ENCODE measurements at places on chromosomes 2 and 18.

- DNase-seq: peak; percentile 47
Observed at GRCh38 chr18:62329691-62330454, 4.8 kb downstream of the TNFRSF11A start.

GRCh38 chr2:71796174-71796593, 342.8 kb downstream of the DYSF start:
- DNase-seq: no peak

GRCh38 chr18:55795101-55795669, 207.2 kb upstream of the TCF4 start:
- no peak for DNase-seq

DNA sequence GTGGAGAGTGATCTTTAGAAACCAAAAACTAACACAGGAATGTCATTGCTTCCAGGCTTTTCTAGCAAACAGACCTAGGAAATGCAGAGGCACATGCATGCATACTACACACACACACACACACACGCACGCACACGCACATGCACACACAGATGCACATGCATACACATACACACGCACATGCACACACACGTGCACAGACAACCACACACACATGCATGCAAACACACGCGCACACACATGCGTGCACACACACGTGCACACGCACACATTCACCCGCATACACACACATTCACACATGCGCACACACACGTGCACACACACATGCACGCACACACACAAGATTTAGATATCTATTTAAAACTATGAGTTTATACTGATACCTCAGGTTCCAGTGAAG, 379.5 kb downstream of the ZNF516 start:
- DNase-seq: no peak

DNA sequence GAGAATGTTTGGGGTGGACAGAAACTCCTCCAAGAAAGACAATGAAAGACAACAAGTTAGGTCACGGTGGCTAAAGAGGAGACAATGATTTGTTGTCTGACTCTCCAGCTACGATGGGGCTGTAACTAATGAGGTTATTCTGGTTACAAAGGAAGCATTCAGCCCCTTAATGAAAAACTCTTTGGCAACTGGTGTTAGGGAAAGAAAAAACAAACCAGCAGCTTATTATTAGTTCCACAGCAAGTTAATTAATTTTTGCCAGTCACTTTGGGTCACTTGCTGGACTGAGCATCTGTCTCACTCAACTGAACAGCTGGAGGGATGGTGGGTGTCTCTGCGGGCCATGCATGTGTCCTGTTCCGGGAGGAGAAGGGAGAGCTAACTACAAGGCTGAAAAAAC, 263.7 kb downstream of the ALK start:
- DNase-seq: no peak

DNA sequence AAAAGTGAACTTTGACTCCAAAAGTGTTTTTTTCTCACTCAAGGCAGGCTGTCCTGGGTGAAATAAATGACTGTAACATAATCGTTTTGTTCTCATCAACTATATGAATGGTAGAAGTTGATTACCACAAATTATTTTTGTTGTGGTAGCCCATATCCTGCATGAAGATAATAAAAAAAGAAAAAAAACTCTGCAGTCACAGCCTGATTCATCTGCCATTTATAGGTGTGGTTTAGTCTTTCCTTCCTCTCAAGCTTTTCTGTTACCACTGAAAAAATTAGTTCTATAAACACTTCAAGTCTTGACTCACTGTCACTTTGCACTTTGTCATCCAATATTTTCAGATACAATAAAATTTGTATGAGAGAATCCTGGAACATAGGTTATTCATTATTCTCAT, 522.0 kb downstream of the PLCL1 start:
- no peak for DNase-seq

- no peak for DNase-seq
Observed at GRCh38 chr2:212842544-212843185, 304.1 kb upstream of the ERBB4 start.

DNA sequence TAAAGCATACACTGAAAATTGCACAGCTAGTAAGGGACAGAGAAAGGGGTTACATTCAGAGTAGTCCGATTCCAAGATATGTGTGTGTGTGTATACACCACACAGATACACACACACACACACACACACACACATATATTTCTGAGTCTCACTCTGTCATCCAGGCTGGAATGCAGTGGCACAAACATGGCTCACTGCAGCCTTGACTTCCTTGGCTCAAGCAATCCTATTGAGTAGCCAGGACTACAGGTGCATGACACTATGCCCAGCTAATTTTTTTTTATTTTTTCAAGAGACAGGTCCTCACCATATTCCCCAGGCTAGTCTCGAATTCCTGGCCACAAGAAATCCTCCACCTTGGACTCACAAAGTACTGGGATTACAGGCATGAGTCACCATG, 68.1 kb upstream of the ITPRID2 start:
- no peak for DNase-seq

DNA sequence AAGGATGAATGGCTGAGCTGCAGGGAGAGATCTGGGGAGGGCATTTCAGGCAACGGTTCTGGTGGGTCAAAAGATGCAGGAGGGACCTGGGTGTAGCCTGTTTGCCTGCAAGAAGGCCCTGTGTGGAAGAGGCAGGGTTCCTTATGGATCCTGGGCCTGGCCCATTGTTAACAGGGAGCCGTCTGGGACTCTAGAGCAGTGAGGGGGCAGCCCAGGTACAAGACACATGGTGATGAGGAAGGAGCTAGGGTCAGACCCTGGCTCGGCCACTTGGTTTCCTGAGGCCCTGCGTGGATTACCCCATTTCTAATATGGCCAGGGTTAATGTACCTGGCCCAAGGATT, 124.9 kb downstream of the GLI2 start:
- no peak for DNase-seq

- peak; percentile 35 for DNase-seq
Observed at GRCh38 chr18:30271716-30272115, 770.8 kb downstream of the DSC3 start.

GRCh38 chr2:447902-448665, 160.2 kb upstream of the ALKAL2 start:
- DNase-seq: no peak

DNA sequence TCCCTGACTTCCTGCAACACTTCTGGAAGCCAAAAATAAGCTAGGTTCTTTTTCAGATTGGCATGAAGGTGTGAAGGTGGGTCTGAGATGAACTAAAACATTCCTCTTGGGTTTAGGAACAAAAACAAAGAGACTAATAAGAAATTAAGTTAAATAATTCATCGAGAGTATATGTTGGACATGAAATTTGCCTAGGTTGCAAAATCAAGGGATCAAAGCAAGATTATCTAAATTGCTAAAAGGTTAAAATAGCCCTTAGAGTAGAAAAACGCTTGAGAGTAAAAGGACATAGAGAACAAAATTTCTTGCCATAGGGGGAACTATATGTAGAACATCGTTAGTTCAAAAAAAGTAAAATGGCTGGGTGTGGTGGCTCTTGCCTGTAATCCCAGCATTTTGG, 845.9 kb upstream of the NXPH2 start:
- DNase-seq: no peak

GRCh38 chr2:112588611-112589045, 4.2 kb downstream of the CHCHD5 start:
- peak; percentile 27 for DNase-seq

GRCh38 chr2:10329880-10330699, 27.4 kb downstream of the HPCAL1 start:
- no peak for DNase-seq

DNA sequence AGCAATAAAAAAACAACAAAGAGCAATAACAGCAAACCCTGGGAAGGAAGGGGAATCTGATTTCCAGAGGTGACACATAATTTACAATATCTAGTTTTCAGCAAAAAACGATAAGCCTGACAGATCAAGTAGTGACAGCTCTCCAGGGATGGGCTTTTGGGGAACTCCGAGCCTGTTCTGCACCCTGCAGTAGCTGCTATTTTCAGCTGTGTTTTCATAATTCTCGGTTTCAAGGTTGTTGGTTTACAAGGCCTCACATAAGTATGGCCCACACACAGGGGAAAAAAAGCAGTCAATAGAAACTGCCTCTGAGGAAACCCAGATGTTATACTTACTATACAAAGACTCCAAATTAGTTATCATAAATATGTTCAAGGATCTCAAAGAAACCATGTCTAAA, 67.7 kb upstream of the CTLA4 start:
- DNase-seq: no peak

- no peak for DNase-seq
Observed at GRCh38 chr2:143528021-143528420, 398.8 kb downstream of the ARHGAP15 start.

DNA sequence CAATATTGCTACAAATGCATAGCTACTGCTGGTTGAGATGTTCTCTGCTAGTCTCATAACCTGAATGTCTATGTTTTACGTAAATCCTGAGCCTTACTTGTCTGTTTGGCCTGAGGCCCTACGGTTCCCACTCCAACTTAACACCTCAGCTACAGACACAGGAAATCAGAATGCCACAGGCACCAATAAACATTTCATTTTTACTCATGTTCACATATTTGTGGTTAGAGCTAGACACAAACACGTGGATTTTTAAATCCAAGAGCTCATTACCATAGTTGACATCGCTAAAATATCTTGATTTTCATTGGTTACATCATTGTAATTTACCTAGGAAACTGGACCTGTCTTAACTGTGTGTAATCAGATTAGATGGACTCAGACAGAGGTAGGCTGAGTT, 263.8 kb upstream of the CDH19 start:
- DNase-seq: no peak

- peak; percentile 26 for DNase-seq
Observed at GRCh38 chr2:230134496-230135129, 65.9 kb upstream of the SLC16A14 start.

- DNase-seq: no peak
Observed at GRCh38 chr2:130720528-130720927, 8.3 kb upstream of the GPR148 start.

DNA sequence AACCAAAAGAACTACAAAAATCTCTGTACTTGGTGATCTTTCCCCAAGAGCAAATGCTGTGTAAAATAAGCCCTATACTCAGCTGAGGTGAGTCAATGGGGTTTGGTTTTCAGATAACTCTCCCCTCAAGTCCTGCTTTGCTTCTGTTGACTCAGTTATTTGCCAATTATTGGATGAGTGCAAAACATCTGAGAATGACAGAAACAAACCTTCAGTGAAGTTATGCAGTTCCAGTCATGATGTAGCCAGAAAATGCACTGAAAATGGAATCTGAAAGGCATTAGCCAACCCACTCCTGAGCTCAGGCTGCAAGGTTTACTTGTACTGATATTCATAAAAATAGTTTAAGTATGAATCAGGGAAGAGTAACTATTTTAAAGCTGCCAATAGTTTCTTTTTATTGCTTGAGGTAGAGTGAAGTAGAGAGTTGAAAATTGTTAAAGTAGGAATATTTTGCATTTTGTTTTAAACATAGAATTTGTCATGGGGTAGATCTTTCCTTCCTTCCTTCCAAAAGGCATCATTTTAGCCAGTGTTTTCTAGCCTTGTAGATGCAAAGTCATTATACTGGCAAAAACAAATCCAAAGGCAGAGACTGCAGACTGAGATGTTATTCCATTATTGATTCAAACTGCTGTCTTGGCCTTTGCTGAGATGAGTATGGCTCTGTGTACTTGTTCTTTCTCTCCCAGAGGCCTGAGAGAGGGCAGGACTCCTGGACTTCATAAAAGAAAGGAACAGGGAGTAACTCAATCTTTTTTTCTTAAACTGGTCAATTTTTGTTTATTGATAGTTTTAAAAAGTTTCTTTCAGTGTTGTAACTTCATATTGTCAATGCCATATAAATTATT, 215.3 kb downstream of the RND3 start:
- DNase-seq: no peak

- DNase-seq: no peak
Observed at GRCh38 chr18:58934356-58934755, 69.7 kb downstream of the ZNF532 start.

GRCh38 chr2:174535757-174536703, 49.2 kb upstream of the GPR155 start:
- peak; percentile 45 for DNase-seq

GRCh38 chr2:42569116-42569711, 782 bp downstream of the MTA3 start:
- peak; percentile 56 for DNase-seq

DNA sequence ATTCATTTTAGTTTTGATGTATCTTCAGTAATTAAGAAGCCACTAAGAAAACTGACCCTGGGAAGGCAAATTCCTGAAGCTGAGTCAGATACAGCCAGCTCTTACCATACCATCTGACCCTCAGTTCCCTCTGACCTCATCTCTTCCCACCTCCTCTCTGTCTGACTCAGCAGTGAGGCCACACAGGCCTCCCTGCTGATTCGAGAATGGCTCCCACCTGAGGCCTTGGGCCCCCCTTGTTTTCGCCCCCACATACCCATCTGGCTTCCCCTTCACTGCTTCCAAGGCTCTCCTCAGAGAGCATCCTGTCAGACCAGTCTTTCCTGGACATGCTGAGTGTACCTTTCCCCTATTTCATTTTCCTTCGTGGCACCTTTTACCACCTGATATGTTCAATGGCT, 71.0 kb upstream of the CYP1B1 start:
- no peak for DNase-seq

GRCh38 chr2:197247083-197247482, 63.5 kb downstream of the ANKRD44 start:
- DNase-seq: no peak

- DNase-seq: no peak
Observed at GRCh38 chr2:43796206-43796605, 22.4 kb downstream of the DYNC2LI1 start.

DNA sequence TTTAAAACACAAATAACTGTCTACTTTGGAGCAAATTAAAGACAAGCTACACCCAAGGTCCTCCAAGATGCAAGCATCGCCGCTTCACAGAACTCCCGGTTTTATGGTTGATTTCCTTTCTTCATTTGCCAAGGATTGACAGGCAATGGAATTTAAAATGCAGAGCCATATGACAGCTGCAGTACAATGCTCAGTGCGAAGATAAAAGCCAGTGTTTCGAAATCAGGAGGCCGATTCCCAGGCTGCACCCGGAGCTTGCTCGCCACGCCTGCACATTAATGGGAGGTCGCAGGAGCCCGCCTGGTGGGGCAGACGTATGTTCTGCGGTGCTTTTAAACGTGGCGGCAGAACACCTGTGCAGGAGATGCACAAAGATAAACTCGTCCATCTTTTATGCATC, 727.6 kb upstream of the SOX11 start:
- no peak for DNase-seq

GRCh38 chr2:119156105-119156890, 2.3 kb downstream of the C1QL2 start:
- DNase-seq: no peak

GRCh38 chr2:109457366-109457765, 156.4 kb downstream of the SEPTIN10 start:
- DNase-seq: no peak

GRCh38 chr2:122927710-122928557, 1097.2 kb upstream of the CNTNAP5 start:
- DNase-seq: no peak

DNA sequence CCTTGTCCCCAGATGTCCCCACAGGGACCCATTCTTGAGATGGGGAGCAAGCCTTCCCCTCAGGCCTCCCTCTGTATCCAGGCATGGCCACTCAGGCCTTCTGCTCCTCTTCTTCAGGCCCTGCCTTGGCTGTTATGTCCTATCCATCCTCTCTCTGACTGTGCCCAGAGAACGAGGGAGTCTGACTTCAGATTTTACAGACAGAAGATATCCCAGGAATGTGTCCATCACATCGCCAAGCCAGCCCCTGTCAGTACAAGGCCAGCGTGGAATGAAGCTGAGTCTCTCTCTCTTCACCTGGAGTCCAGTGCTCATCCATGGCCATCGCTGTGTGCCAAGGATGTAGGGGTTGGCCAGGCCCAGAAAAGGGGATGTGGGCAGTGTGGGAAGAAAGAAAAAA, 57.6 kb downstream of the SDC1 start:
- no peak for DNase-seq

- DNase-seq: no peak
Observed at GRCh38 chr2:111923276-111923804, 24.9 kb downstream of the MERTK start.
